ENCODE measurements at places on chromosomes 5 and 9. TPM values are rescaled to one million over a fixed set of nuclear protein-coding genes. Genes with fewer than 3 reads are reported as not detected.
A peak's percentile ranks its signal among the peaks of the same experiment; 100 is the strongest.

- no peak for DNase-seq
These were observed 51.1 kb downstream of the ABHD17B start for GRCh38 chr9:71859939-71860338.

GRCh38 chr9:106779796-106780195 lies 83.2 kb upstream of the ZNF462 start:
- no peak for DNase-seq

GRCh38 chr9:19127871-19128500 lies 694 bp upstream of the PLIN2 start:
- no peak for DNase-seq

- DNase-seq = no peak
These were observed 19.3 kb upstream of the WNT8A start for GRCh38 chr5:138064526-138064925.

DNA sequence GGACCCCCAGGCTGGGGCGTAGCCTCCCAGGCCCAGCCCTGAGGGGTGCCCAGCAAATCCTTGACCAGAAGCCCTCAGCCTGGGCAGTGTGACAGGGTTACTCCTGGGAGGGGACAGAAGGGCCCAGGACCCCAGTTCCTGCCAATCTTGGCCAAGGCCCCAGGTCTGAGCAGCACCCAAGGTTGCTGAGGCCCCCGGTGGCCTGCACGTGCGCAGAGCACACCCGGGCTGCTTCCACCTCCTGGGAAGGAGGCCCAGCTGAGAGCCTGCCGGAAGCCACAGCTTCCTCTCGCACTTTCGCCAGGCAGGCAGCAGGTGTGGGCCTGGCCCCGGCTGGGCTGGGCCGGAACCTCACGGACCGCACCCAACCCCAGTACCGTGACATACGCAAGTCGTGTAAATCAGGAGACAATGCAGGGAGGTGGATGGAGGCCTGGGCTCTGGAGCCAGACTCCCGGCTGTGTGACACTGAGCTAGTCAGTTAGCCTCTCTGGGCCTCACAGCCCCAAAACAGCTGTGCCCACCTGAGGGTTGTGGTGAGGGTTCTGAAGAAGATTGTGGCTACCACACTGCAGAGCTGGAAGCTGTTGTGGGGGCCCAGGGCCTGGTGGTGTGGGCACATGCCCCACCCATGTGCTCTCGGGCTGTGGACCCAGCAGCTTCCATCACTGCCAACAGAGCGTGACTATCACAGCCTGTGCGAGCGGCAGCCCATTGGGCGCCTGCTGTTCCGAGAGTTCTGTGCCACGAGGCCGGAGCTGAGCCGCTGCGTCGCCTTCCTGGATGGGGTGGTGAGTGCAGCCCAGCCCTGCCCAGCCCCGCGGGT lies 5.1 kb downstream of the GRK6 start:
- no peak for DNase-seq

DNA sequence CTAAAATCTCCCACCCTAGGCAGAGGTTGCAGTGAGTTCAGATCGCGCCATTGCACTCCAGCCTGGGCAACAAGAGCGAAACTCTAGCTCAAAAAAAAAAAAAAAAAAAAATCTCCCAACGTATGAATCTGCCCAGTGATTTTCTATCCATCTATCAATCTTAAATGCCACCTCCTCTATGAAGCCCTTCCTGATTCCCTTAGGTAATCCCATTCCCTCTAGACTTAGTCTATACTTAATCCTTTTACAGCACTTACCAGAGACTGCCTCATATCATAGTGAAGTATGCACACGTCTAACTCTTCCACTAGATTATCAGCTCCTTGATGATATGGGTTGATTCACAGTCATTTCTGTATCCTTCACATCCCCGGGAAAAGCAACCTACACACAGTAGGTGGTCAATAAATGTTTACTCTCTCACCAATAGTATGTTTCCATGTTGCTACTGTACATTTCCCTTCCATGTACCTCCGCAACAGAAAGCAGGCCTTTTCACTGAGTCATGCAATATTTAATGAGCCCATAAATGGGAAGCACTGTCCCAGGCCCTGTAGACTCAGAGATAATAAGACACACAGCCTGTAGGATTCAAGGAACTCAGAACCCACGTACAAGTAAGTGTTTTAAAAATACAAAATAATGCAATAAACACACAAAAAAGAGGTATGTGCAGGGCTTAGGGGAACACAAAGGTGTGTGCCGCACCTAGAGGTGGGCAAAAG lies 1.2 kb downstream of the DROSHA start:
- no peak for DNase-seq

Gene ROR2
- total RNA-seq = 28.2 TPM

GRCh38 chr5:139038613-139039305 lies 159.4 kb downstream of the SIL1 start:
- DNase-seq = no peak

GRCh38 chr5:137300411-137301240 lies 198.5 kb downstream of the SPOCK1 start:
- no peak for DNase-seq

DNA sequence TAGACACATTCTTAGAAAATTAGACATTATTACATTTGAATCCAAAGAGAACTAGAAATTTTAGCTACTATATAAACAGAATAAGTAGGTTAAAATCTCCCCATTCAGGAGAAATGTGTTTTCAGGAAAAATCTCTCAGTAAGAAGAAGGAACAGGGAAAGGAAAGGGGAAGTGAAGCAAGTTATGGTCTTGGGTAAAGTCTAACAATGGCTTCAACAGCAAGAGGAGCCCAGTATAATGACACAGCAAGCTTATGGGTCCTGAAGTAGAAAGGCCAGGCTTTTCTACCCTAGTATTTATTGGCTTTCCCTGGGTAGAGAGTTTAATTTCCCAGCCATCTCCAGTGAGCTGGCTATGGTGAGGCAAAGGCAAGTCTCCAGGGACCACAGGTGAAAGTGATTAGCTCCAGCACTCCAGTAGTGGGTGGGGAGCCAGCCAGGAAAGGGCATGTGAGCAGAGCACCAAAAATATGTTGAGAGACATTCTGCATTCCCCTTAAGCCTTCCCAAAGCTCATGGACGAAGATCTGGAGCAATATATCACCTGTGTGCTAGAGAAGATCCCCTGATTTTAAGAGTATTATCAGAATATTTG lies 981.7 kb downstream of the NR2F1-AS1 start:
- no peak for DNase-seq

- no peak for DNase-seq
These were observed 159.1 kb downstream of the CSNK1G3 start for GRCh38 chr5:123671042-123671441.

Gene FGD3
- 7.4 TPM for total RNA-seq

DNA sequence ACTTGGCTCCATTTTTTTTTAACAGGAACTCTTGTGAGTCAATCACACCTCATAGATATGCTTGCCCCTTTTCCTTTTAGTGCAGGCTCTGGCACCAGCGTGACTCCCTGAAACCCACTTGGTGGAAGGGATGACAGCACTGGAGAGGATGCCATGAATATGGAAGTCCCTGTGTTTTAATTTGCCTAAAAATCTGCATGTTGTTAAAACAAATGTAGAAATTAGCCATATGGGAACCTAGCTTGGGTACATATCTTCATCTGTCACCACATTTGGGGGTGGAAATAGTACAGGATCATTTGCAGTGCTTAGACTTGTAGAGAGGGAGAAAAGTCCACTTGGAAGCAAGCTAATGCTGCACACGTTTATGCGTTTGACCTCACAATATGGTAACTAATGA lies 179.0 kb downstream of the EBF1 start:
- no peak for DNase-seq

DNA sequence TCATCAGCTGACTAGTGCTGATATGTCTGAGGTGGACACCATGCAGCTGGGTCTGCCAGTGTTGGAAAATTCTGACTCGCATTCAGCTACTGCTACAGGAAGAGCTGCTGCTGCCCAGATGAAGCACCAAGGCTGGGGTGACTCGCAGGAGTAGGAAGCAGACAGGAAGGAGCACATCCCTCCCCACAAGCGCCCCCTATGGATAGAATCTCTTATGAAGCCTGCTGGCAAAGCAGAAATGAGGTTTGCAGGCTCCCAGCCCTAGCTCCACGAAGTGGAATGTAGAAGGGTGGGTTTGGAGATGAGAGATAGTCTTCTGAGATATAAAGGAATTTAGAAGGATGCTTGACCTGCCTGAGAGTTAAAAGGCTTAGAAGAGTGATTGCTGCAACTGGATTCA lies 443.0 kb downstream of the ACTL7B start:
- DNase-seq = no peak

DNA sequence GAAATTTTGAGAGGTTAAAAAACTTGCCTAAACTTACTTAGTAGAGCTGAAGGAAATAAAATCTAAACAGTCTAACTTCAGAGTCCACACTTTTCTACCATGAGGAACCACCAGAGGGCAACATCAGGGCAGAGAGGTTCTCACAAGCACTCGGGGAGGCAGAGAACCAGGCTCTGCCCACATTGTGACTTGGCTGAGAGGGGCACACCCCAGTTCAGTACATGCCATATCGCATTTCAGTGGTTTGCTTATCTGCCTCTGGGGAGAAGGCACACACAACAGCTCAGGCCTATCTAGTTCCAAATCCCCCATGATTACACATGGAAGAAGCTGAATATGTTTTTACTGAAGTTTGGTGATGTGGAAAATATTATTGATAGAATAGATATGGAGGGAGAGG lies 49.2 kb downstream of the EQTN start:
- no peak for DNase-seq

DNA sequence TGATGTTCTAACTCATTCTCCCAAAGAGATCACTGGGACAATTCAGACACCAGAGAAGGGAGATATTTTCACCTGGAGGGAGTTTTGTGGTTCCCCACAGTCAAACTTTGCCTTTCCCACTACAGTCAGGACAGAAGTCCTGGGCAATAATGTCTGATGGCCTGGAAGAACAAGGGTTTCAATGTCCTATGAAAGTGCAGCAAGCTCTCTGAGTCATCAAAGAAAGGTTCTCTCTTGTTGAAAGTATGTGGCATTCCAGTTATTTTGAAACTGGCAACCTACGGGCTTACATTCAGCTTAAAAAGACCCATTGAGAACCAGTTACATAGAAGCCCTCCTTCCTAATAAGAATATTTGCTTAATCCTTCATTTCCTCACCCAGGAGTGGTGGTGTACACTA lies 103.9 kb downstream of the INSYN2B start:
- DNase-seq = no peak

Gene TMOD1
- 9.3 TPM for total RNA-seq

- DNase-seq = no peak
These were observed 46.0 kb downstream of the C9orf152 start for GRCh38 chr9:110161940-110162339.

GRCh38 chr5:14956423-14957046 lies 85.0 kb upstream of the ANKH start:
- no peak for DNase-seq

DNA sequence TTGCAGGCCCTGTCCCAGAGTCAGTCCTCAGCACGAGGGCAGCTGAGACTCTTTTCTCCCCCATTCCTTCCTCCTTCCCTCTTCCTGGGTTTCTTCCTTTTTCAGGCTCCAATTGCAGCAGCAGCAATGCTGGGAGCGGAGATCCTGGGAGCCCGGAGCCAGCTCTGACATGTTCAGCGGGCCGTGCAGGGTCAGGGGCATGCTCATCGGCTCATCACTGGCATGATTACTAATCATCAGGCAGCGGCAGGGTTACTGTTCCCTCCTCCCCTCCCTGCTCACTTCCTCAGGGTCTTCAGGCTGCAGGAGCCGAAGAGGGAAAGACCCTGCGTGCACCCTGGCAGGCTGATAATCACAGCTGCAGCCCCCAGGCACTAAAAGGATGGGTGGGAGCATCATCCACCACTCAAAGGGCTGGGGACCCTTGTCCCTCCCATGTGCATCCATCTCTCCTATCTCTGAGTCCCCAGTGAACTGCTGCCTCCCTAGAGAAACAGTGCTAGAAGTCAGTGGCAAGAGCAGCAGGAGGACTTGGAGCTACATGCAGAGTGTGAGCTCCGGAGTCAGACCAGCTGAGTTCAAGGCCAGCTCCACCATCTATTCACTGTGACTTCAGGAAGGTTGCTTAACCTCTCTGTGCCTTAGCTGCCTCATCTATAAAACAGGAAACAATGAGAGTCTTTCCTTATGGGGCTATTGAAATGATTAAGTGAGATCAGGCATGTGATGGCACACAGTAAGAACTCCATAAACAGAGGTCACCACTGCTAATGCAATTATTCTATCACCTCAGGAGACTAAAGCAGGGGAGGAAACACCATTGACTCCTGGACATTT lies 7.8 kb upstream of the KCNIP1 start:
- no peak for DNase-seq

DNA sequence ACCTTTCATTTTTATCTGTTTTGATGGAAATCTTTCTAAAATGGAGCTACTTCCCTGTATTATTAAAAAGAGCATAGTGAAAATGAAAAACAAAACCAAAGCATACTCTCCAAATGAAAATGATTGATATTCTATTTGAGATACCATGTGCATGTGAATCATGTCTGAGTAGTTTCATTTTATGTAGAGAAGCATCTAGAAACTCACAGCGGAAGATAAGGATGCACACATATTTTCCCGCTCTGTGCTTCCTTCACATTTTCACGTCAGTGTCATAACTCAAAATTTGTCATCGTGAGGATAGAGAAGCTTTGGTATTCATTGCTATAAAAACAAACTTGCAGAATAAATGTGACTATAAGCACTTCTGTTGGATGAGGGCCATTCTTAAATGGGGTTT lies 34.0 kb upstream of the CLINT1 start:
- no peak for DNase-seq

Gene C1QTNF2
- 17.1 TPM for total RNA-seq

GRCh38 chr9:98707166-98708102 lies 1.3 kb downstream of the GABBR2 start:
- peak; percentile 33 for DNase-seq

- DNase-seq = no peak
These were observed 191.5 kb downstream of the ROR2 start for GRCh38 chr9:91758491-91758981.

DNA sequence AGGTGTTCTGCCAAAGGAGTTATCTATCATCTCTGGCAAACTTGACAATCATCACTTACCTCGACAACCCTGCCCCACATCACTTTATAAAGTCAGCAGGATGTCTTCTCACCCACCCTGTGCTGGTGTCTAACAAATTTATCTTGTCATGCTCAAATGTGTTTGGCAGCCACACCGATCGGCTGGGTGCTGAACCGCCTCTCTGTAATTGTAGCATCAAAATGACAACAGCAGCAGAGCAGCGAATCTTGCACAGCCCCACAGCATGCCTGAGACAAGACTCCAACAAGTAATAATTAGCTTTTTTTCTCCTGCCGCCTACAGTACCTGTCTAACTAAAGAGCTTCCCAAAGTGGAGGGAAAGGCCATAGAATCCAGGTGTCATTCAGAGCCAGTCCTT lies 176.2 kb downstream of the NR3C1 start:
- DNase-seq = no peak

DNA sequence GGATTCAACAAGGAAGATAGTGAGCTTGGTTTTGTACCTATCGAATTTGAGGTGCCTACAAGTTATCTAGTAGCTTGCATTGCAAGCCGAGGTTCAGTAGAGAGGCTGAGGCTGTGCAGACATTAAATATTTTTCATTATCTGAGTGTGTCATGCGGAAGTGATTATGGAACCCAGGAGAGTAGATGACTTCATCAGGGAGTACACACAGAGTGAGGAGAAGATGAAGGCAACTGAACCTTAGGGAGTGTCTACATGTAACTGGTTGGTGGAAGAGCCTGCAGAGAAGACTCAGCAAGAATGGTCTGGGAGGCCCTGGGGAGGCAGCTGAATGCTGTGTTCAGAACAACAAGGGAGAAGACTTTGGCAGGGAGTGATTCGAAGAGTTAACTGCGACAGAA lies 393.9 kb downstream of the ARHGEF28 start:
- DNase-seq = no peak
